ENCODE measurements at places on chromosomes 2 and 18.

DNA sequence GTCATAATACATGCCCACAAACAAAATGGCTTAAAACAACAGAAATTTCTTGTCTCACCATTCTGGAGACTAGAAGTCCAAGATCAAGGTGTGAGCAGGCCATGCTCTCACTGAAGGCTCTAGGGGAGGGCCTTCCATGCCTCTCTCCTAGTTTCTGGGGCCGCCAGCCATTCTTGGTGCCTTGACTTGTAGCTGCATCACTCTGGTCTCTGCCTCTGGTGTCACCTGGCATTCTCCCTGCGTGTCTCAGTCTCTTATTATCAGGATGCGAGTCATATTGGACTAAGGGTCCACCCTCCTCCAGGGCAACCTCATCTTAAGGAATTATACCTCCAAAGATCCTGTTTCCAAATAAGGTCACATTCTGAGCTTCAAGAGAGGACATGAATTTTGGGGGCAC is 76.1 kb downstream of the KCNF1 start:
- DNase-seq, result no peak

DNA sequence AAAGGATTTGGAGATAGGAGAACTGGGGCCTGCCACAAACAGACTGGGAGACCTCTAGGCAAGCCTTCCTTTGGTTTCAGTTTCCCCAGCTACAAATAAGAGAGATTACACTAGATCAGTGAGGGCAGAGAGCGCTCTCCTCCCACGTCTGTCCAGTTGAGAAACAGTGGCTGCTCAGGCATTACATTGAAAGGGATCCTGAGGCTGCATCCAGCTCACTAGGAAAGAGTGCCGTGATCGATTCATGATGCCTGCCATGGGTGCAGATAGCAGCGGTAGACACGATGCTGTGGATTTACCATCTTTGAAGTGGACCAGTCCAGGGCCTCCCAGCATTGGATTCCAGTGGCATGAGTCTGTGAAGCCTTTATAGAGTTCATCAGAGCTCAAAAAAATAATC is 62.6 kb downstream of the EN1 start:
- DNase-seq, result no peak

DNA sequence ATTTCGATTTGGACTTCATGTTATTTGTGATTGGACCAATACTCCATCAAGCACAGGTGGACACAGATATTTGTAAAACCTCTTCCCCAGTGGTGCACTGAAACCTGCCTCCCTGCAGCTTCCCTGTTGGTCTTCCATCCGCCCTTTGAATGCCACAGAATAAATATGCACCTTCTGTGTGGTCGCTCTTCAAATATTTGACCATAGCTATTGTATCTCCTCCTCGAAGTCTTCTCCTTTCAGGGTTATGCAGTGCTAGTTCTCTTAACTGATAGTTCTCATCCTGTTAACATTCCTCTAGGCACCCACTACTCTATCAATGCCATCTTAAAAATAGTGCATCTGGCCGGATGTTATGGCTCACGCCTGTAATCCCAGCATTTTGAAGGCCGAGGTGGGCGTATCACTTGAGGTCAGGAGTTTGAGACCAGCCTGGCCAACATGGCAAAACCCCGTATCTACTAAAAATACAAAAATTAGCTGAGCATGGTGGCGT is 12.5 kb downstream of the SPATS2L start:
- no peak for DNase-seq

DNA sequence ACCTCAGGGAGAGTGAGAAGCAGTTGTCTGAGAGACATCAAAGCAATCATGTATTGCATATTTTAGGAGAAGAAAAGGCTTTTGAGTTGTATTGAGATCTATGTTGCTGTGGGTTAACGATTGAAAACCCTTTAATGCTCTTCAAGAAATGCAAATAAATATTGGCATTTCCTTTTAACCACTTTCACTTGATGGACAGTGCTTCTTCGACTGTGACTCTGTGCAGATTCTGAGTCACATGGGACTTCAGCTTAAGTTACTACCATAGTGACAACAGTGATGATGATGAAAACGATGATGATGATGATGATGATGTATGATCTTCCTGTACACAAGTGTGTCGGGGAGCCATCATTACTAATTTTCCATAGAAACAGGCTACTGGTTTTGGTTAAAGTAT is 181.8 kb downstream of the AKAIN1 start:
- no peak for DNase-seq

GRCh38 chr2:46032161-46032813 is 264.9 kb upstream of the EPAS1 start:
- no peak for DNase-seq

GRCh38 chr2:59032499-59032898 is 791.4 kb upstream of the FANCL start:
- no peak for DNase-seq

DNA sequence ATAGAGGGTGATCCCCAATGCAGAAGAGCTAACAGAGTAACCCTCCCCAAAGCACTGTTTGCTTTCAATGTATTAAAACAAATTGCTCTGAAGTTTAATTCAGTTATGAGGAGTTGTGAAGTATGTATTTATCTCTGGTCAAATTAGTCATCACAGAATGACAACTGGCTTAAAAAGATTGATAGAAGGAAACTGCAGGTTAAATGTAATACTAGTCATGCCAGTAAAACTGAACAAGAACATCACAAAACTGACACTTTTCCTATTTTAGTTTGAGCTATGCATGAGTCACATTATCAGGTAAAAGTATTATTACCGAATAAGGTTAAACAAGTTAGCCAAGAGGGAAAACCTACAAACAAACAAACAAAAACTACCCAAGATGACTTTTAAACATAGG is 99.0 kb upstream of the ACVR1C start:
- no peak for DNase-seq

DNA sequence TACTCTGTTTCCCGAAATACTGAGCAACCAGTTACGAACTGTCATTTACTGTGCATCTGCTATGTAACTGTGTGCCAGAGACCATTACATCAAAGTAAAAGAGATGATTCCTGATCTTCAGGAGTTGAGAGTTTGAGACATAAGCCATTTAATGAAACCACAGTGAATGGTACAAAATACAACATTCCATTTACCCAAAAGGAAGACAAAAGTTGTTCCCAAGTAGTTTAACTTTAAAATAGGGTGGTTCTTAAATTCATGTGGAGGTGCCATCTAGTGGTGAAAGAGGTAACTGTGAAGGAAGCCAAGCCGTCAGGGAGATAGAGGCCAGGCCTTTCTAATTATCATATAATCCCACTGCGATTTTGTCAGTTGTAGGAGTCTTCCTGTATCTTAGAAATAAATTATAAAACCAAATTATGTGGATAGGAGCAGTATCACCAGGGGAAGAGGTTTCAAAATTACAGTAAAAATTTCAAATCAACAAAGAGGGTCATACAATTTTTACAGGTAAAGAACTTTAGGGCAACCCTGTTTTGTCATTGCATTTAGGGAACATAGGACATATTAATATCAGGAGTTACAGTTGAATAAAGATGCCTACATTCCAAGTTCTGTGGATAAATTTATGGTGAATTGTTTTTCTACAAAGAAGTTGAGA is 67.7 kb downstream of the EPAS1 start:
- no peak for DNase-seq

DNA sequence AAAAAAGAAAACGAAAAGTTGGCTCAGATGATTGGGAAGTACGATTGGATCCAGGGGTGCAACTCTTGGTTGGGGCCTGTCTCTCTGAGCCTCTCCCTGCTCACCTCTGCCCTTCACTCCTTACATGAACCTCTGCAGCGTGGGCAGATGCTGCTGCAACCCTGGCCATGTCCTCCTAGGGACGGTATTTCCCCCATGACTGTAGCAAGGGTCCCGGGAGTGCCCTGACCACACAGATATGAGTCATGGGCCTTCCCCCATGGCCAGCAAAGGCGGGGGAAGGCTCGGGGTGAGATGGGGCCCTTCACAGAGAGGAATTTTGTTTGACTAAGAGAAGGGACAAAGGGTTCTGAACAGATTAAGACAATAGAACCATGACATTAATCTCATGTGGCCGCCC is 129.0 kb downstream of the NCK2 start:
- no peak for DNase-seq

DNA sequence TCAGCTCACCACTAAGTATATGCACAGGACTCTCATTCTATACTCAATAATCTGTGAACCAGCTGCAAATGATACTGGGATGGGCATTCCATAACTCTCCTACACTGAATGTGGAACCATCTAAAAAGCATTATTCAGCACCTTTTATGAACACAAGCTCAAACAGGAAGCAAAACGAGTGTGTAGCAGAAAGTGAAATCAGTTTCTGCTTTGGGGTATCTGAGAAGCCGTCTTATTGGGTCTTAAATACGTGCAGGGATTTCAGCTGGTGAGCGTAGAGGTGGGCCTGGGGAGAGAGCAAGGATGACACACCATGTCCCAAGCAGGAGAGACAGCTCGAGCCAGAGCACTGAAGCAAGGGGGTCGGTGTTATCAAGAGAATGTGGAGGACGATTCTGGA is 120.0 kb upstream of the TTN start:
- no peak for DNase-seq

DNA sequence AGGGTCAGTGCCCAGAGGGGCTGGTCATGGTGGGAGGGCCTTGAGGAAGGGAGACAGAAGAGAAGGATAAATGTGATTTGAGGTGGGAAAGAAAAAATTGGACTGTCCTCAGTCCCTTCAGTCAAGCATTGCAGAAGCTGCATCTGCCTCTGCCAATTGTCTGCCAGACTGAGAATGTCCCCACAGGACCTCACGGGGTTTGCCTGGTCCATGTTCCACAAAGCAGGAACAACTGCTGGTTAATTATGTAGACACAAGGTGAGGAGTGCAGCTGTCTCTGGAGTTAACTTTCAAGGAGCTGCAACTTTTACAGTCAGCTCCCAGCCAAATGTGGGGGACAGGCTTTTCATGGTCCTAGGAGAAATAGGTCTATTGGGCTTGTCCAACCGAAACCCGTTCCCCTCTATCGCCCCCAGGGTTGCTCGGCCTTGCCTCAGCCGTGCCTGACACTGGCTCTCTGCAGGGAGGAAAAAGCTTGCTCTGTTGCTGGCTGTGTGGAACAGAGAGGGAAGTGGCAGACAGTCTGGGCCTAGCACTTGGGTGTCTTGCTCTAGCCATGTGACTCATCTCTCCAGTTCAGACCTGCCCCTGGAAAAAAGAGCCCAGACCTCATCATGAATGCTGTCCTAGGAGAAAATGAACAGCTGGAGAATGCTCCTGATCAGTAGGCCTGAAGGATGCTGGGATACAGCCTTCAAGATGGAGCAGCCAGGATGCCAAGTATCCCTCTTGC is 31.1 kb upstream of the PAX8 start:
- DNase-seq, result no peak

DNA sequence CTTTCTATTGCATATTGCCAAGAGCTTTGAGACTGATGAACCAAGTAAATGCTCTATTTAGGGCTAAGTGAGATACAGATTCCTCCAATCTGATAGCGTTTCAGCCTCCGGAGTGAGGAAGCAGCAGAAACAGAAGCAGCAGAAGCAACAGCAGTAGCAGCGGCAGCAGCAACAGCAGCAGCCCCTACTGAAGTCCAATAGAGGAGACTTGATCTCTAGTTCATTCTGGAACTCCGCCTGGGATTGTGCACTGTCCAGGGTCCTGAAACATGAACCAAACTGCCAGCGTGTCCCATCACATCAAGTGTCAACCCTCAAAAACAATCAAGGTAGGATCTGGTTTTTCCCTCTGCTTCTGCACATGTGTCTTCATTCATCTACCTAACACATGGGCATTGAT is at the start of gene DPP10:
Gene DPP10 (plus strand): TSS at position 132 of the 400 bp plus-strand sequence.
- DNase-seq, result no peak

DNA sequence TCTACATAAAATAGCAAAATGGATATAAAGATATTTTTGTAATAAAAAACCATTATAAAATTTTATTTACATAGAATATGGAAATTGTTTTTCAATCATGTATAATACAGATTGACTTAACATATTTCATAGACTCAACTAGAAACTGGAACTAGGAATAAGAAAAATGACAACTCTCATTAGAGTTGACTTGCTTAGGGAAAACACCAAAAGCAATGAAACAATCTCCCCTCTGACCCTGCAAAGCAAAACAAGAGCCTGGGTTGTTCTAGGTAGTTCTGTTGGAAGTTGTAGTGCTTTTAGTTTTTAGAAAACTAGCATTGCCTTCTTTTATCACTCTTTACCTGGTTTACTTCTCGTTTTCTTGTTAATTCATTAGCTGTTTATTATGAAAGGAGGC is 32.2 kb upstream of the MTIF2 start:
- no peak for DNase-seq

- no peak for DNase-seq
These were observed 182.0 kb downstream of the TCF4 start for GRCh38 chr18:55405893-55406406.

DNA sequence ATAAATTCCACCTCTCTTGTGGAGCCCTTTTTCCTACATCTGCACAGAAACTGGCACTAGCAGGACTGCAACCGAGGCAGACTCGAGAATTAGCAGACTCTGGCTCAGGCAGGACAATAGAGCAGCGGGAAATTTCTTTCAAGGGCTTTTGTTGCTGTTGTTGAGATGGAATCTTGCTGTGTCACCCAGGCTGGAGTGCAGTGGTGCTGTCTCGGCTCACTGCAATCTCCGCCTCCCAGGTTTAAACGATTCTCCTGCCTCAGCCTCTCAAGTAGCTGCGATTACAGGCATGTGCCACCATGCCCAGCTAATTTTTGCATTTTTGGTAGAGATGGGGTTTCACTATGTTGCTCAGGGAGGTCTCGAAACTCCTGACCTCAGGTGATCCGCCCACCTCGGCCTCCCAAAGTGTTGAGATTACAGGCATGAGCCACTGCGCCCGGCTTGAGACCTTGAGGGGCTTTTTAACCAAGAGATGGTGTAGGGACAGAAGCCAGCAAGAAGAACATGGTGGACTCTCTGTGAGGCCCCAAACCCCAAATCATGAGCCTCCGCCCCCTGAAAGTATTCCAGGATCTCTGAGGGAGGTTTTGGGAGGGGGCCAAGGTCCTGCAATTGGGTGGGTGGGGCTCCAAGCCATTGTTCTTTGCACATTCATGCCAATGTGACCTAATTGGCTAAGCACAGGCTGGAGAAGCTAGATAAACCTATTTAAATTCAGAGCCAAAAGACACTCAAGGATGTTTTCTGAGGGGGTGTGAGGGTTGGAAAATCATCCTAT is 68.4 kb upstream of the MSH2 start:
- no peak for DNase-seq

- no peak for DNase-seq
These were observed 71.7 kb downstream of the DNMT3A start for GRCh38 chr2:25270061-25270460.

GRCh38 chr18:48540251-48541025 is 1.6 kb downstream of the CTIF start:
- DNase-seq, result no peak
